ENCODE measurements at places on chromosomes 7 and 10.

DNA sequence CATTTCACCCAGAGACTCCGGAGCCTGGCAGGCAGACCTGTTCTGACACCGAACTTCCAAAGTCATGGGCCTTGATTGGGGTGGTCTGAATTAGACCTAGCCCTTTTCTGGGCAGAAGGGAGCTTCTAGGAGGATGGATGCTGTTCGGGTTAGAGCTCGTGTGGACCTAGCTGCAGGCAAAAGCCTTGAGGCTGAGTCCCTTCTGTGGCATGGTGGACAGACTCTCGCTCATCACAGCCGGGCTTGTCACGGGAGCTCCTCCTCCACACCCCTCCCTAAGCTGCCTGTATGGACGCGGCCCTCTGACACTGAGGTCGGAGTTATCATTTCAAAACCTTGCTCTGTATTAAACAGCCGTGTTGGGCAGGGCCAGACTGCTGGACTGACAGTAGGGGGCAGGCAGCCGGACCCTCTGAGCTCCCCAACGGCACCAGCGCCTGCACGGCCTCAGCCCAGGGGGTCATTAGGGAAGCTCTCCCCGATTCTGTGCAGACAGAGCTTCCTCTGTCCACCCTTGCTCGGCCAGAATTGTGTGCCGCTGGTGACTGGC is 2.2 kb downstream of the IRF5 start:
- DNase-seq = no peak

DNA sequence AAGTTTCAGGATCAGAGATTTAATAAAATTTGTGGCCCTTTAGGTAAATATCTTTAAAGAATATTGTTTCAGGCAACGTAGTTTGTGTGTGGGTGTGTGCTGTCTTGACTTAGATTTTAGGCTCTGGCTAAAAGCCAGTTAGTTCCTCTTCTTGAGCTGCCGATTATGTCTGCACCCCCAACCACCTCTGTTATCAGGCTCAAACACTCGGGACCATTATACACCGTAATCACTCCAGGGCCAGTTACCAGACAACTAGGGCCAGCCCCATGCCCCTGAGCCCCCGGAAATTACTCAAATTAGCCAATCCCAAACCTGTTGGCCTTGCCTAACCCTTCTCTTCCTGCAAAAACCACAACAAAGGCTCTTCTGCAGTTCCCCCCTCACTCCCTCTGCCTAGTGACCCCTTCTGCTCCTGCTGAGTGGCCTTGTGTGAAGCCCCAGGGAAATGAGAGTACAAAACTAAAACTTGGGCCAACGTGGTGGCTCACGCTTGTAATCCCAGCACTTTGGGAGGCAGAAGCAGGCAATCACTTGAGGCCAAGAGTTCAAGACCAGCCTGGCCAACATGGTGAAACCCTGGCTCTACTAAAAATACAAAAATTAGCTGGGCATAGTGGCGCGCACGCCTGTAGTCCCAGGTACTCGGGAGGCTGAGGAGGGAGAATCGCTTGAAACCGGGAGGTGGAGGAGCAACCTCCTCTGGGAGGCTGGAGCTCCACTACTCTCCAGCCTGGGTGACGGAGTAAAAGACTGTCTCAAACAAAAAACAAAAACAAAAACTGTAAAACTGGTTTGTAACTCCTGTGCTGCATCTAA is 9.2 kb upstream of the HNRNPF start:
- DNase-seq = no peak

DNA sequence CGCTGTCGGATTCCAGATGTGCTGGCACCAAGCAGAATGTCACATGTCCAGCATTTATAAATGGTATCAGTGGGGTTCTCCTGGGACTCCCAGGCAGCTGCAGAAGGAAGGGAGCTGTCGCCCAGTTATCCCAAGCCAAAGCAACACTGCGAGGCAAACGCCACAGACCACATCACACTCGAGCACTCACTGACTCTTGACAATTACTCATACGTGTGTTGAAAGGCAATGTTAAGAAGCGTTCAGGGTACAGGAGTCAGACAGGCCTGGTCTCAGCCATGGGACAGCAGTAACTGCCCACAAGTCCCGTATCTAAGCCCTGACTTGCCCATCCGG is 113.4 kb downstream of the DIP2C start:
- no peak for DNase-seq

- DNase-seq = no peak
Measured at GRCh38 chr7:67045496-67045995, 48.9 kb downstream of the TYW1 start.
